ENCODE measurements at places on chromosomes 16 and 17.

- peak; percentile 96 for ATAC-seq
Observed at GRCh38 chr17:1577182-1577581, 14.6 kb upstream of the PITPNA start.

GRCh38 chr17:42389135-42389417, 834 bp upstream of the STAT3 start:
- ATAC-seq = no peak

GRCh38 chr16:22321340-22322001, 24.3 kb downstream of the POLR3E start:
- peak; percentile 59 for ATAC-seq

DNA sequence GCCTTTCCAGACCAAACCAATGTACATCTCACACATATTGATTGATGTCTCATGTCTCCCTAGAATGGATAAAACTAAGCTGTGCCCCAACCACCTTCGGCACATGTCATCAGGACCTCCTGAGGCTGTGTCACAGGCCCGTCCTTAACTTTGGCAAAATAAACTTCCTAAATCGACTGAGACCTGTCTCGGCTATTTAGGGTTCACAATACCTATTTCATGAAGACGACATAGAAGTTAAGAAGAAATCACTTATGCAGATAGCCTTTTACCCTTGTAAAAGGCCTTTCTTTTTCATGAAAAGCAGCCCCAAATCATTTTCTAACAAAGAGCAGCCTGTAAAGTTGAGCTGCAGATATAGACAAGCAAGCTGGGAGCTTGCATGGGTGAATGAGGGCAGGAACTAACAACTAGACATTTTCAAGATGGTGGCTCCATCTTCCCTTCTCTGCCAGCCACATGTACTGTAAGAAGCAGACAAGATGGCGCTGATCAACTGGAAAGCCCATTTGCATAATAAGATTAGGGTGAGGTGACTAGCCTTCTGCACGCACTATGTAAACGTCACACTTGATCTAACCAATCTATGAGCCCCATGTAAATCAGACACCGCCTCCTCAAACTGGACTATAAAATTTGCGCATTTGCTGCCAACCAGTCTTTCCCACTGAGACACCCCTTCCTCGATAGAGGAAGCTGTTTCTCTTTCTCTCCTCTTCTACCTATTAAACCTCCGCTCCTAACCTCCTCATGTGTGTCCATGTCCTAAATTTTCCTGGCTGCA, 4.7 kb upstream of the KDM8 start:
- ATAC-seq = no peak

DNA sequence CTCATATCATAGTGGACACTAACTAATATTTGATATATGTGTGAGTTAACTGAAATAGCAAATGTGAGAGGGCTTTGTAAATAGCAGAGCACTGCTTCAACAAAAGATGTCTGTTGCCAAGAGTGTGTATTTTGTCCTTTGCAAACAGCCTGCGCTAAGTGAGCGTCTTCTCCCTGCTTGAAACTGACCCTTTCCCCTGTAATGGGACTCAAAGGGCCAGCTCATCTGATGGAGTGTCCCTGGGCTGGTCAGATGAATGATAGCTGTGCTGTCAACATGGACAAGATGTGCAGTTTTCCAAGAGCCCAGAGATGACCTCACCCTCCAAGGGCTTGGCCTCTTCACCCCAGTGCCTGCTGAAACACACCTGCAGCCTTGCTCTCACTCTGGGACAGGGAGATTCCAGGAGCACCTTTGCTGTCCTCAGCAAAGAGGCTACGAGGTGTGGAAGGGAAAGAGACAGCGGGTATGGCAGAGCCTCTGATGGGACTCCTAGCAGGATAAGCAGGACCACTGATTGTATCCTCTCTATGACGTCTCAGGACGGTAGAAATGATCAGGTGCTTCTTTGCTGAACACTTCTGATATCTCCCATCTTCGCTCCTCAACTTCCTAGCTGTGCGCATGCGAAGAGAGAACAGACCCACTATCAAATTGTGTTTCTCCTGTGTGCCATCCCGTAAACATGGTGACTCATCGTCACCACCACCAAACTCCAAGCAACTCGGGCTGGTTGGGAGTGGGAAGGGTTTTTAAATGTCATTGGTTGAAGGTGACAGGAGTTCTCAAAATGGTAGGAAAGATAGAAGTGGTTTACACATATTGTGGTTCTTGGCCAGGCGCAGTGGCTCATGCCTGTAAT, 35.8 kb upstream of the TBX2 start:
- no peak for ATAC-seq

- peak; percentile 55 for ATAC-seq
Observed at GRCh38 chr16:69448470-69449193, 24.2 kb downstream of the CYB5B start.

DNA sequence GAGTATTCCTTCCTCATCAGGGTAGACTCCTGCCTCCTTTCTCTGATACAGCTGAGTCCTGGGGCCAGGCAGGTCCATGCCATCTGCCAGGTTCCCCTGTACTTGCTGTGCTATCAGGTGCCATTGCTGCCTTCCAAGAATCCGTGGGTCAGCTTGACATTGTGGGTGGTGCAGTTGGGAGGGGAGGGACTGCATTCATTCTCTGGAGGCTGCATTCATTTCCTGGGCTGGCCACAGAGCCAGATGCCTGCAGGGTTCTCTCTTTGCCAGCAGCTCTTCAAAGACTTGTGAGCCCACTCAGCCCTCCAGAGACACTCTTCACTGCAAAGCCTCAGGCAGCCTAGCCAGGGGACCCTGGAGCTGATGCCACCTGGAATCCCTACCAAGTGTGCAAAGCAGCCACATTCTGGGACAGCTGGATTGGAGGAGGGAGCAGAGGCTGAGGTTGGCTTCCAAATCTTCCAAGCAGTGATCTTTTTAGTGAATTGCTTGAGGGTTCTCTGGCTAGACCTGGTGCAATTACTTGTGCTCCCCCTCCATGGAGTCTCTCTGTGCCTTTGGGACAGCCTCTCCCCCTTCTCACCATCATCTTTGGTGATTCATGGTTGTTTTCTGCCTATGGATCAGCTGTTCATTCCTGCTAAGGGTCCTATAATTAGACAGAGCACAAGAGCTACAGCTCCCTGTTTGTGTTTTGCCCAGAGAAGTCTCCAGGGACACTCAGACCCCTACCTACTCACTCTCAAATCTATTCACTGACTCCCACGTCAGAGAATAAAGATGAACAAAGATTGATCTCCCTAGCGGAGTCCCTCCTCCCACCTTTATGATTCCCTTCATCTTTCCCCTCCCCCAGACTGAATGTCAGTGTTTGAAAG, 20.9 kb downstream of the ANKFN1 start:
- no peak for ATAC-seq

DNA sequence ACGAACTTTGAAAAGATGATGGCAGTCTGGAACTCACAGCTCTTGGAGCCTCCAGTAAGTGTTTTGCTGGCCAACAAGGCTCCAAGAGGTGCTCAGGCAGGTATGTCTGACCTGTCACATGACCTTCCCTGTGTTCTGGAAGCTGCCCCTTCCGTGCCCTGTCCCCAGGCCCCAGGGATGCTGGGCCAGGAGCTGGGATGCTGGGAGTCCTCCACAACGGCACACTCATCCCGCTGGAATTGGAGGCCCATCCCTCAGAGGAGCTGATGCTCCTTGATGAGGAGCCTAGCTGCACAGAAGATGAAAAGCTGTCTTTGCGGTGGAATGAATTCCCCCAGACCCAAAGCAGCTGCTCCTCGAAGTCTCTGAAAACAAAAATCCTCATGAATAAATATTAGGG, 47.8 kb downstream of the HOXB1 start:
- ATAC-seq = no peak

- peak; percentile 6 for ATAC-seq
Observed at GRCh38 chr17:44005527-44006271, 1.3 kb downstream of the NAGS start.

DNA sequence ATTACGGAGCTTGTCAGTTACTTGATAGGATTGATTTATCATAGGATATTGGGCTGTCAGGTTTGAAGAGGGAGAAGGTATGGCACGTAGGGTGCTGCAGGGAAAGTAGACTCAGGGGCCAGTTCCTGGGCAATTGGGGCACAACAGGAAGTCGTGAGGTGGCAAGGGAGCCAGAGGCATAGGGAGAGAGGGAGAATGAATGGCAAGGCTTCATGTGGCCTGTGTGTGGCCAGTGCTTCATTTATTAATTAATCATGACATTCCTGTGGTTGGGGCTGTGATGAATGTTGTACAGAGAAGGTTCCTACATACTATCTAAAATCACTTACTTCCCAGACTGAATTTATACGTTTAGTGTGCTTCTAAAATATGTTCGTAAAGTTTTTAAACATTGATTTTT, 19.3 kb downstream of the MFSD11 start:
- ATAC-seq = no peak

DNA sequence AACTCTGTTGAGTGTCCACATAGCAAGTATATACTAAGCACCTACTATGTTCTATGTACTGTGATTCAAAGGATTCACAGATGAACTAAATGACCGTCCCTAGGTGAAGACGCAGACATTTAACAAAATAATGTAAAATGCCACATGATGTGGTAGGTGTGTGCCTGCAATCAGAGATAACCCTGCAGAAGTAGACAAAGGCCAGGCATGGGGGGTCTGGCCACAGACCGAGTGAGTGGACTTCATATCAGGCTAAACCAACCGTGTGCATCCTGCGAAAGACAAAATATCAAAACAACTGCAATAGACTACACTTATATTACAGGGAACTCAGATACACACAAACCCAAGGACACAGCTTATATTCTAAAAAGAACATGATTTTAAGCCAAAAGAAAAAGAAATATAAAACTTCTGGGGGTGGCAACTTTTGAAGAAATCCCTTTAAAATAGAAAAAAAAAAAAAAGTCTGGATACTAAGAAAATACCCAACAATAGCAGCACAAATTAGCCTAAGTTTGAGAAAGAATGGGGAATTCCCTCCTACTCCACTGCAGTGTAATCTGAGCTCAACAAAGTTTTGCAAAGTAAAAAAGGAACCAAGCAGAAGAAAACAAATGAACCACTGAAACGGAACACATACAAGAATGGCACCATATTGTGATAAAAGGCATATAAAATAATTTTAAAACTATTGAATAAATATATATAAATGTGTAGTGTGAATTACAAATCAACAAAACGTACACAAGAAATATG, 12.3 kb downstream of the HSDL1 start:
- no peak for ATAC-seq

Data from gastroesophageal sphincter (tissue), 4 donors.